SJSA1 (cell line): ENCODE measurements at places on chromosomes 12 and 14. TPM values are rescaled to one million over a fixed set of nuclear protein-coding genes. Genes with fewer than 3 reads are reported as not detected.

DNA sequence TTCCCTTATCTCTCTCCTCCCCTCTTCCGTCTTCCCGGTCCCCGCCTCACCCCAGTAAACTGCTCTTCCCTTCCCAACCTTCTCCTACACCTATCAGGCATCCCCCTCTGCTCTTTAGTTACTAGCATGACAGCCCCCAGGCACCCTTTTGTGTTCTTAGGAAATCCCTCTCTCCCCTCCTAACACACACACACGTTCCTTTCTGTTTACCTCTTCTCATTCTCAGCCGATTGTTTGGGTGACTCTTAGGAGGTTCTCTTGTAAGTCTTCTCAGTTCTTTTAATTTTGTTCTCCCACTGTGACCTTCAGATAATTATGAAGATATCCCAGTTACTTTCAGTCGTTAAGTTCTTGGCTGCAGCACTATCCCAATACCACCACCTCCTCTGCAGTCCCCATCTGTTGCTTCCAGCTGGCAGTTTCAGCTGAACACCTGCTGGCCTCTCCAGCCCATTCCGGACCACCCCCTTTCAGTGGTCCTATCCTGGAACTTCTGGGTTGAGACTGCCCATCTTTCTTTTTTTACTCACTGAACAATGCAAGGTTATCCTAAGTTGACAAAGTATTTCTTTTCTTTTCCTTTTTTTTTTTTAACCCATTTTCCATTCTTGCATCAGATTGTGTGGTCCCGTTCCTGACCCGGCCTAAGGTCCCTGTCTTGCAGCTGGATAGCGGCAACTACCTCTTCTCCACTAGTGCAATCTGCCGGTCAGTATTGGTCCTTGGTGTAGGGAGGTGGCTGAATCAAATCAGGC is 711 bp downstream of the MARS1 start:
- peak; percentile 93 for DNase-seq

GRCh38 chr12:118541071-118541470 is 164.7 kb downstream of the SUDS3 start:
- DNase-seq, result no peak

GRCh38 chr14:56543436-56543835 is 36.2 kb upstream of the TMEM260 start:
- no peak for DNase-seq

- DNase-seq, result no peak
These were observed 32.6 kb upstream of the NTF3 start for GRCh38 chr12:5399266-5399665.

GRCh38 chr12:60830381-60830780 is 1234.6 kb downstream of the SLC16A7 start:
- DNase-seq, result no peak

DNA sequence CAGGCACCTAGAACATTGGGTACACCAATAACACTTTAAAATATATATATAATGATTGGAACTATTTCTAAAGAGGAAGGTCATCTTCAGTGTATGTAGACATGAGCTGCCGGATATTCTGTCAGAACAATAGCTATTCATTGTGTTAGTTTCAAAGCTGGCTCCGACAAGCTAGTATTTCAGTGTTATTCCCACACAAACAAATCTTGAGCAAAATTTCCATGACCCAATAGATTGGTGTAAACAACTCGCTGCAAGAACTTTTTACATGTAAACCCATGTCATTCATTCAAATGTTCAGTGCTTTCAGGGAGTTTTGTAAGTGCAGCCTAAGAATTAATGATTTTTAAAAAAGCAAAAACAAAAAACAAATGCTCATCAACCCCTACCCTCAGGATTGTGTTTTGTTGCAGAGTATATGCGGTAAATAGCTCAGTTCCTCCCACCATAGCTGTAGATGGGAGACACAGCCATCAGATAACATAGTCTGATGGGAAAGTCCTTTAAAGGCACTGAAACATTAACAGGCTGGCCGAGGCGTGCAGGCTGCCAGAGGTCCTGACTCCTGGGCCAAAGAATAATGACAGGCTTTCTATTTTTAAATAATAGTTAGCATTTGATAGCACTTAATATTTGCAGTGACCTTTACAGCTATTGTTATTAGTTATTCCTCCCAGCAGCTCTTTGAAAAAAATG is 150.3 kb upstream of the ARHGAP5 start:
- no peak for DNase-seq

PRICKLE1 gene
- 3.3 and 8.1 TPM in 2 replicates for total RNA-seq
